ENCODE measurements at places on chromosomes 3 and 15. TPM values are rescaled to one million over a fixed set of nuclear protein-coding genes. Genes with fewer than 3 reads are reported as not detected.

The IL20RB gene
- total RNA-seq: 0.54 TPM

The SNTN gene
- total RNA-seq: not detected

The CFAP91 gene
- 10.8 TPM for total RNA-seq

DNA sequence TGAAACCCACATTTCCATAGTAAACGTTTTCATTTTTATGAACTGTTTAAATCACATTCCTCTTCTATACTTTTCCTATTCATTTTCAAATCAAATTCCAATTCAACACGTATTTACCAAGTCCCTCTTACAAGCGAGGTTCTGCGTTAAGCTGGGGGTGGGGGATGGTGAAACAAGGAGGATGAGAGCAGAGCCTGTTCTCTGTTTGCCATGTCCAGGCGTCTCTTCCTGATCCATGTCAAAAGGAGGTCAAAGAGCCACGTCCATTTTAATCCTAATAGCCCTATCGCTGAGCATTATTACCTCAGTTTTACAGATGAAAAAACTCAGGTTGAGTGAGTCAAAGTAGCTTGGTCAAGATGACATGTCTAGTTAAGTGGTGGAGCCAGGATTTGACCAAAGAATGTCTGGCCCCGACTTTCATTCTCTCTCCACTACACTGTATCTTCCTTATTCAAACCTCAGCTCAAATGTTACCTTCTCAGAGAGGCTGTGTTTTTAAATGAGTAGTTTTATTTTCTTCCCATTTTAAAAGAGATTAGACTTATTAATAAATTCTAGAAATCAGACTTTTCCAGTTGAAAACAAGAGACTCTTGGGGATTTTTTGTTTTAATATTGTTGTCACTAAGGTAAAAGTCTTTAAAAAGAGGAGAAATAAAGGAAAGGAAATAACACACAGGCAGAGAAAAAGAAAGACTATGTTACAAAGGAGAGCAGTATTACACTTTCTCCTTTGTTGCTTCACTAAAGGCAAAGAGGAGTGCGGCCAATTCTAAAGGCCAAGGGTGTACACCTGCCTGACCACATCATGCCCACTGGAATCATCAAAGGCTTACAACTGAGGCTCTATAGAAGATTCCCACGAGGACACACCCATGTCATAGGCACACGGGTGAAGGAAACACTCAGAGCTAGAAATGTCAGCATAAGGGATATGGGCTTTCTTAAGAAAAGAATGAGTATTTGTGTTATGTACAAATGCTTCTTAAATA lies 42.4 kb downstream of the MYO5A start:
- H3K36me3 ChIP-seq: no peaks in the 10 kb centered on the region
- DNase-seq: no peak
- H3K4me1 ChIP-seq: peaks cover 12% of the 10 kb centered on the region
- no peak overlapping the region for H3K4me3 ChIP-seq

GRCh38 chr3:36097209-36097608 lies 283.1 kb upstream of the STAC start:
- no peaks in the 10 kb centered on the region for H3K36me3 ChIP-seq
- H3K4me1 ChIP-seq: no peaks in the 10 kb centered on the region
- H3K27ac ChIP-seq: no peak overlapping the region
- H3K27me3 ChIP-seq: no peaks in the 10 kb centered on the region
- no peak for DNase-seq
- H3K4me3 ChIP-seq: no peak overlapping the region

- no peaks in the 10 kb centered on the region for H3K36me3 ChIP-seq
- no peaks in the 10 kb centered on the region for H3K4me1 ChIP-seq
- no peak overlapping the region for H3K4me3 ChIP-seq
- H3K27ac ChIP-seq: no peak overlapping the region
Observed at GRCh38 chr3:10928407-10928960, 64.1 kb upstream of the SLC6A1 start.

- H3K4me1 ChIP-seq: no peaks in the 10 kb centered on the region
- H3K27ac ChIP-seq: no peak overlapping the region
- no peaks in the 10 kb centered on the region for H3K36me3 ChIP-seq
Observed at GRCh38 chr3:195025884-195026200, 245.1 kb downstream of the XXYLT1 start.

DNA sequence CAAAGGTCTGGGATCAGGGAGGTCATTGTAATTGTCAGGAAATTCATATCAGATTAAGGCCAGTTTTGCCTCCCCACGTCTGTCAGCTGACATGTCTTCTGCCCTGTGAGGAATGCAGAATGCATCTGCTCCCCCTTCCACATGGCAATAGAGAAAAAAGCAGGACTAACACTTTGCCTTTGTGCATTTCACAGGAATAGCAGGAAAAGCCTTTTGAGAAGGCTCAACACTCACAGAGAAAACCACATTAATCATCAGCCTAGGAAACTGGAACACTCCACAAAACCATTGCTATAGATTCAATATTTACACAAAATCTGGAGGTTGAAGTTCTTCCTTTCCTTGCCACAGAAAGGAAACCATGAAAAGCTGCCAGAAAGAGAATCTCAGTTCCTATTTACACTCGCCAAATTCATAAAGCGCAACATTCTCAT lies 165.2 kb upstream of the HES1 start:
- no peak overlapping the region for H3K4me3 ChIP-seq
- H3K27ac ChIP-seq: no peak overlapping the region
- no peak for DNase-seq
- no peaks in the 10 kb centered on the region for H3K27me3 ChIP-seq
